Activated T-helper 1 cell treated with anti-CD3 and anti-CD28 coated beads, Interleukin-12 subunit alpha, Interleukin-12 subunit beta, Interleukin-2, Interleukin-4 antibody, amounts not matched to agents 30 ng/mL and 10 ng/mL and 1 ng/mL, durations not matched to agents 14 hours and 24 hours and 36 hours (primary cell): ENCODE measurements at places on chromosomes 6 and 20. TPM values are rescaled to one million over a fixed set of nuclear protein-coding genes. Genes with fewer than 3 reads are reported as not detected.

DNA sequence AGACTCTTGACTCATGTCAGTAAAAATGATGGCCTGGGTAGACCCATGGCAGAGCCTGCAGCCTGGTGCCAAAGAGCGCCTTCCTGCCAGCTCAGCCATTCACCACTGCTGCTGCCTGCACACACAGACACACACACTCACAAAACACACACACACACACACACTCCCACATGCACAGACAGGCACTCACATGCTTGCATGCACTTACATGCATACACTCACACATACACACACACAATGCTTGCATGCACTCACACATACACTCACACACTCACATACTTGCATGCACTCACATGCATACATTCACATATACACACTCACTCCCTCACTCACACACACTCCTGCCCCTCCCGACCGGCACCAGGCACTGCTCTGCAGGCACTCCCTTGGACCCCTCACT is 18.0 kb upstream of the SYNDIG1 start:
- no peak for DNase-seq
- H3K27ac ChIP-seq = no peak overlapping the region
- peaks cover 3% of the 10 kb centered on the region for H3K27me3 ChIP-seq
- no peaks in the 10 kb centered on the region for H3K4me1 ChIP-seq

The STX16 gene
- total RNA-seq = 99.9 and 102 TPM in 2 replicates

DNA sequence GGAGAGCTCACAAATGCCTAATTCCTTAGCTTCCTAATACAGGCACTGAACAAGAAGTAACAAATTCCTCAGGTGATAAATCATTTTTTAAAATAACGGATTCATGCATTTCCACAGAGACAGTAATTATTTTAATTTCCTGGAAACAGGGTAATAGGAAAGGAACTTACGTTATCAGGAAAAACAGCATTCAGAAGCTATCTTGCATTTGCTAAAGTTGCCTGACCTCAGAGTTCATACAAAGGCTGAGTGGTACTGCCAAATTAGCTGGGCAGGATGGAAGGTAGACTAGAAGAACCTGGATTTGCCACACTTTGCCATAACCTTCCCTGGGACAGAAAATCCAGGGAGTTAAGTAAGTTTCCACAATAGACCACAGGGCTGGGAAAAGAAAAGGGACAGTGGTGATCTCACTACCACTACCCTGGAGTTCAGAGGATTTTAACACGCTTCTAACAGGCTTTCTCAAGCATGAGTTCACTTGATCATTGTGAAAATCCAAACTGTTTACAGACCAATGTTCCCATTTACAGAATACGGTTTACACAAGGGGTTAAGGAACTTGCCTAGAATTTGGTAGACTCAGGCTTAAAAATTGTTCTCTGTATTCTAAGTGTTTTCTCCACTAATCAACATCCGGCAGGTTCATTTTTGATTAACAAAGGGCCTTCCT is 57.0 kb downstream of the KIF13A start:
- no peaks in the 10 kb centered on the region for H3K36me3 ChIP-seq
- H3K27me3 ChIP-seq = peaks cover 10% of the 10 kb centered on the region
- DNase-seq = no peak
- H3K4me3 ChIP-seq = no peak overlapping the region
- no peak overlapping the region for H3K27ac ChIP-seq

The ZNF341 gene
- 6.7 and 6.8 TPM in 2 replicates for total RNA-seq

- H3K4me1 ChIP-seq = no peaks in the 10 kb centered on the region
- no peak for DNase-seq
- H3K4me3 ChIP-seq = no peak overlapping the region
- H3K36me3 ChIP-seq = no peaks in the 10 kb centered on the region
Measured at GRCh38 chr6:41757931-41758640, 10.9 kb upstream of the PGC start.

- peaks cover 97% of the 10 kb centered on the region for H3K4me1 ChIP-seq
- no peak overlapping the region for H3K27ac ChIP-seq
- peaks cover 53% of the 10 kb centered on the region for H3K36me3 ChIP-seq
- DNase-seq = no peak
Measured at GRCh38 chr6:111809264-111809663, 64.0 kb downstream of the FYN start.

DNA sequence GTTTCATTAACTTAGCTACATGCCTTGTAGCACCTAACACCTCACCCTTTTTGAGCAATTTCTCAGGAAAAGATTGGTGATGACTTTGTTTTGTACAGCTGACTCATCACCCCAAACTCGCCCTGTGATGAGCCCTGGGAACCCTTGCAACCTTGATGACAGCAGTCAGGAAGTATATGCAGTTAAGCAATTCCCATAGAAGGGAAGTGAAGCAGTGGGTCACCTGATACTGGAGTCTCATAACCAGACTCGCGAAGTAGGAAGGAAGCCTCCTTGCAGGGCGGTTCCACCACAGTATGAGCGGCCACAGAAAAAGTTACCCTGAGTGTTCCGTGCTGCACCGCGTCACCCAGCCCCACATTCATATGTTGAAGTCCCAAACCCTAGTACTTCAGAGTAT is 82.0 kb upstream of the EDN1 start:
- H3K27ac ChIP-seq = no peak overlapping the region
- no peak overlapping the region for H3K4me3 ChIP-seq
- H3K4me1 ChIP-seq = peaks cover 7% of the 10 kb centered on the region

The CD109 gene
- 27.1 and 29.3 TPM in 2 replicates for total RNA-seq
